ENCODE measurements at places on chromosomes 11 and 22. TPM values are rescaled to one million over a fixed set of nuclear protein-coding genes. Genes with fewer than 3 reads are reported as not detected.

- DNase-seq, result no peak
- no peaks in the 10 kb centered on the region for H3K4me1 ChIP-seq
- H3K36me3 ChIP-seq, result no peaks in the 10 kb centered on the region
Observed at GRCh38 chr11:82996966-82997606, 74.6 kb downstream of the RAB30 start.

- H3K4me3 ChIP-seq, result no peak overlapping the region
- H3K36me3 ChIP-seq, result no peaks in the 10 kb centered on the region
- no peak overlapping the region for H3K27ac ChIP-seq
- peaks cover 9% of the 10 kb centered on the region for H3K4me1 ChIP-seq
- DNase-seq, result no peak
Observed at GRCh38 chr11:68457216-68457897, 3.2 kb upstream of the PPP6R3 start.

DNA sequence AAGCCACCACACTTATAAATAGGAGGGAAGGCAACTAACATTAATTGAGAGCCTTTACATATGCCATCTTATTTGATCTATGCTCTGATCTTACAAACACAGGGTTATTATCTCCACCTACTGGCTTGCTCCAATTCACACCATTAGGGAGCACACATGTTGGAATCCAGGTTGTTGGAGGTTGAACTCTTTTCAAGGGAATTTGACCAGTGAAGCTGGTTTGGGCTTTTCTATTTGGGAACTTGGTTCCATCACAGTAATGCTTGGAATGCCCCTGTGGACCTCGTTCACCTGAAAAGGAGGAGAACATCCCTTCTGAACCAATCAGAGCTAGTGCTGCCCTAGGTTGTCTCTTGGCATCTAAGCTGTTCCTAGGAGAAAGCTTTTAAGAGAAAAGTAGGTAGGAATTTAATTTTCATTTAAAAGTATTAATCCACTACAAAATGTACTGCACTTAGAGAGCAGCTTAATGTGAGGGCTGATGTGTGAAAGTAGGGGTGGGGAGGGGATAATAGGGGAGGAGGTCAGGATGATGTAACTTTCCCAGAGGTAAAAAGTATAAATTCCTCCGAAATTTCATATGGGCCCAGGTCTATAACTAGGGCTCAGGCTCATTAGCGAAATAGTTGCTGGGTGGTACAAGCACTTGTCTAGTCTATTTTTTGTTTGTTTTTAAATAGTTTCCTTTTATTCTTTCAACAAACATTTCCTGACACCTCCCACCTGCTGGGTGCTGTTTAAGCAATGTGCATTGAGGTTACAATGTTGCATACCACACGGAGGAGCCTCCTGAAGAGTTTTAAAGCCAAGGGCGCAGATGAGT, 7.6 kb upstream of the MICAL2 start:
- no peak overlapping the region for H3K27ac ChIP-seq
- DNase-seq, result no peak
- H3K4me3 ChIP-seq, result no peak overlapping the region

DNA sequence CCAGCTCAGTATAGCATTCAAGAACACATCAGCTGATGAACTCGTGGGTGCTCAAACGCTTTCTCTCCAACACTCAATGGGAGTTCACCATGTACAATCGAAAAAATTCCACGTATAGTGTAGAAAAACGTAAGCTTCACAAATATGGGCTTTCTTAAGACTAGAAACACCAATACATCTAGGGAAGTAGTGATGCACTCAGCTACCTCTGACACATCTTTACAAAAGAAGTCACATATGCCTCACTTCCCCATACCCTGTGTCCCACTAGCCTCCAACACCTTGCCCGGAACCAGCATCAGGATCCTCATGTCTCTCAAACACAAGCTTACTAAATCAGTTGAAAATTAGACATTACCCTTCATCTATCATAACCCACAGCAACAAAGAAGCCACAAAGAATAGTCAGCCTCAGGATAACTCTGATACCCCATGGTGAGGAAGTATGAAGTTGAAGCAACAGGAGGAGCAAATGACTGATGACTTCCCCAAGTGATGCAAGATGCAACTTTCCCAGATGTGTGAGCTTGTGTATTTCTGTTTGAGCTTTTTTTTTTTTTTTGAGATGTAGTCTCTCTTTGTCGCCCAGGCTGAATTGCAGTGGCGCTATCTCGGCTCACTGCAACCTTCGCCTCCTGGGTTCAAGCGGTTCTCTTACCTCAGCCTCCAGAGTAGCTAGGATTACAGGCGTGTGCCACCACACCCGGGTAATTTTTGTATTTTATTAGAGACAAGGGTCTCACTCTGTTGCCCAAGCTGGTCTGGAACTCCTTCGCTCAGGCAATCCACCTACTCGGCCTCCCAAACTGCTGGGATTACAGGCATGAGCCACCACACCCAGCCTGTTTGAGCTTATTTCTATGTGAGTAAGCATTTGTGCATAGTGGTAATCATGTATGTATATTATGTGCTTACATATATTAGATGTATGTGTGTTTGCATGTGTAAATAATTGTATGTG, 8.5 kb upstream of the DENND5A start:
- H3K27me3 ChIP-seq, result no peaks in the 10 kb centered on the region
- H3K4me3 ChIP-seq, result no peak overlapping the region
- H3K36me3 ChIP-seq, result no peaks in the 10 kb centered on the region
- DNase-seq, result no peak

GRCh38 chr11:17655682-17656081, 63.7 kb upstream of the MYOD1 start:
- no peaks in the 10 kb centered on the region for H3K36me3 ChIP-seq
- DNase-seq, result no peak
- peaks cover 4% of the 10 kb centered on the region for H3K4me1 ChIP-seq
- peaks cover 23% of the 10 kb centered on the region for H3K27me3 ChIP-seq
- H3K4me3 ChIP-seq, result no peak overlapping the region

GRCh38 chr11:68506908-68507307, 46.4 kb downstream of the PPP6R3 start:
- H3K4me1 ChIP-seq, result no peaks in the 10 kb centered on the region
- H3K27ac ChIP-seq, result no peak overlapping the region
- H3K4me3 ChIP-seq, result no peak overlapping the region
- no peaks in the 10 kb centered on the region for H3K36me3 ChIP-seq
- H3K27me3 ChIP-seq, result no peaks in the 10 kb centered on the region
- no peak for DNase-seq

- no peak for DNase-seq
- H3K4me1 ChIP-seq, result no peaks in the 10 kb centered on the region
- no peaks in the 10 kb centered on the region for H3K36me3 ChIP-seq
- H3K4me3 ChIP-seq, result no peak overlapping the region
Observed at GRCh38 chr11:134754521-134755198, 342.6 kb upstream of the B3GAT1 start.

- no peak overlapping the region for H3K27ac ChIP-seq
- no peaks in the 10 kb centered on the region for H3K27me3 ChIP-seq
- no peaks in the 10 kb centered on the region for H3K4me1 ChIP-seq
- H3K4me3 ChIP-seq, result no peak overlapping the region
- no peak for DNase-seq
Observed at GRCh38 chr11:119295178-119295577, 21.8 kb downstream of the MCAM start.

SYNGR1 gene
- 26.9 TPM for total RNA-seq
